ENCODE measurements at places on chromosomes 12 and 14.

- DNase-seq: peak; percentile 66
Measured at GRCh38 chr14:52299692-52300278, 14.3 kb upstream of the PTGER2 start.

GRCh38 chr12:129776977-129777667 is 126.7 kb downstream of the TMEM132D start:
- no peak for DNase-seq

DNA sequence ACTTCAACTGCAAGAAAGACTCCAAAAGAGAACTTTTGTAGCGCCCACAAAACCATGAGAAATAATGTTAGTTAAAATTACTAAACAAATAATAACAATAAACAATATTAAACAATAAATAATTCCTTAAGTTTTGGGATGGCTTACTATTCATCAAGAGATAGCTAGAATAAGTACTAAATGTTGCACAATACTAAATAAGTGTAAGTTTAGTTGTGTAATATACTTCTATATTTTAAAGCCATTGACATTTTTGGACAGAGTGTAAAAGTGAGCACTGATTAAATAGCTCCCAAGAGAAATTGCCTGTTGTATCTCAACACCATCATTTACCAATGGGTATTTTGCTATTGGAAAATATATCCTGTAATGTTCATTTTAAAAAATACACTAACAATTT is 166.7 kb downstream of the ALG10 start:
- DNase-seq: no peak

GRCh38 chr14:61503167-61503801 is 181.9 kb downstream of the PRKCH start:
- DNase-seq: no peak
